ENCODE measurements at places on chromosomes 12 and 14. TPM values are rescaled to one million over a fixed set of nuclear protein-coding genes. Genes with fewer than 3 reads are reported as not detected.

NRIP2 gene
- total RNA-seq, result not detected

MGAT4C gene
- not detected for total RNA-seq

RASSF9 gene
- 0.89 TPM for total RNA-seq

KRT75 gene
- total RNA-seq, result not detected

ABCD4 gene
- total RNA-seq, result 24.1 TPM

AQP2 gene
- total RNA-seq, result not detected

TCHP gene
- 11.7 TPM for total RNA-seq

TAS2R8 gene
- not detected for total RNA-seq

DYNC1H1 gene
- 475 TPM for total RNA-seq

CAPRIN2 gene
- total RNA-seq, result 24.7 TPM

ACOT6 gene
- total RNA-seq, result not detected

PZP gene
- not detected for total RNA-seq

BEGAIN gene
- total RNA-seq, result 1.4 TPM

SMIM41 gene
- not detected for total RNA-seq

TTC6 gene
- total RNA-seq, result not detected

PELI2 gene
- total RNA-seq, result 12.3 TPM

Measured in GM23248 (cell line).